ENCODE measurements at places on chromosomes 2 and 18. TPM values are rescaled to one million over a fixed set of nuclear protein-coding genes. Genes with fewer than 3 reads are reported as not detected.

STPG4 gene
- total RNA-seq: not detected

CRYGC gene
- not detected for total RNA-seq

C2orf15 gene
- total RNA-seq: 2.4 TPM

SH2D6 gene
- total RNA-seq: not detected

GALNT3 gene
- 28.7 TPM for total RNA-seq

Measured in epithelial cell of proximal tubule (primary cell).